ENCODE measurements at places on chromosomes 6 and 20.

- DNase-seq, result no peak
These were observed 49.5 kb downstream of the ARHGAP40 start for GRCh38 chr20:38651154-38651553.

DNA sequence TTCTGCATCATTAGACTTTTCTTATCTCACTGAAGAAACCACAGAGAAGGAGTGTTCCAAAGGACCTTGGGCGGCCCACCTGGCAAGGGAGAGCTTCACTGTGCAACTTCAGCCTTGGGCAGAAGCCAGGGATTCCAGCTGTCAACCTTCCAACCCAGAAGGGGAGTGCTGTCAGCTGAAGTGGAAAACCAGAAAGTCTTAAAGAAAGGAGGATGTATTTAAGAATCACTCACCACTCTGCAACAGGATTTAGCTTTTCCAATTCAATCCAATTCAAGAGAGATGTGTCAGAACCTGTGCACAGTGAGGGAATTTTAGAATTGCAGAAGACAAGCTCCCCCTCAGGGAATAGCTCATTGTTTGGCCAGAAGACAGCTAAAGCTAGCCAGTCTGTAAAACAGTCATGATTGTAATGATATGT, 553.7 kb downstream of the CD83 start:
- DNase-seq, result no peak

GRCh38 chr20:61682114-61682995, 383.3 kb downstream of the TAF4 start:
- DNase-seq, result no peak

- no peak for DNase-seq
These were observed 1.8 kb upstream of the PHACTR2 start for GRCh38 chr6:143675946-143676345.

DNA sequence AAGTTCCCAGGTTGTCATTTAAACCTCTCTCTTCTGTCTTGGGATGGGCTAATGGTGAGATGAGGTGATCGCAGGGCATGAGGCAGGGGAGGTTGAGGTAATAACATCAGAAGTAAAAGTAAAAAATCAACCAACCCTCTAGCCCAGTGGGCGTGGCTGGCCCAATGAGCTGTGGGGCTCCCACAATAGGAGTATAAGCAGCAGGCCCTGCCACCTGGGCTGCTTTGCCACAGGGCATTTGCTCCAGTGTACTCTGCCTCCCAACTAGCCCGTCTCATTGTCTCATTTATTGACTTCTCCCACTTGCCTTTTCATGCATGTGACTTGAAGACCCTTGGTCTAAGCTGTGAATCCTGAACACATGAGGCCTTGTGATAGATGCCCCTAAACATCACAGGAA, 62.8 kb downstream of the PHACTR3 start:
- no peak for DNase-seq

DNA sequence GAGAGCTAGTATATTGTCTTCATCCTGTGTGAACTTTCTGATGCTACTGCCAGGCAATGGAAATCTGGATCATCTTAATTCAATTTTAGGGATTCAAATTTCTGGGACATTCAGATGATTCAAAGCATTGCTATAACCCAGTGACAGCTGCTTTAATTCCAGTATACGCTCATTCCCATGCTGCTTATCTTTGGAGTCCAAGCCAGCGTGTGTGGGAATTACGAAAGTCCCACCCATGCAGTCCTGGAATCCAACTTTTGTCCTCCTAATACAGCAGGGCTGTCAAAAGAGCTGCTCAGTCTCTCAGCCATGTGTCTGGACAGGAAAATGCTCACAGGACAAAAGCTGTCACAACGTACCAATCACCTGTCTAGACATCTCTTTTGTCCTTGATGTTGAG, 219.8 kb downstream of the LAMA2 start:
- no peak for DNase-seq

DNA sequence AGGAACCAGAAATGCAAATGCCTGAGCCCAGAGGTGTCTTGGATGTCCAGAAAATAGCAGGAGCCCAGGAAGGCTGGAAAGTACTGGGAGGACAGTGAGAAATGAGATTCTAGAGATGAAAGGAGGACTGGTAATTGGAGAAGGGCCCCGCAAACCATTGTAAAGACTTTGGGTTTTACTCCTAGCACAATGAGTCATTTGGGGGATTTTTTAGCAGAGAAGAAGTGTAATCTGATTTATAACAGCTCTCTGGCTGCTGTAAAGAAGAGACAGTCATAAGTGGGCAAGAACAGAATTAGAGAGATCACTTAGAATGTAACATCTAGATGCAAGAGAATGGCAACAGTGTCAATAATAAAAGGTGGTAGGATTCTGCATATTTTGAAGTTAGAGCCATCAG, 40.2 kb downstream of the SLC35F1 start:
- DNase-seq, result no peak
